ENCODE measurements at places on chromosomes 4 and X. TPM values are rescaled to one million over a fixed set of nuclear protein-coding genes. Genes with fewer than 3 reads are reported as not detected.

Gene GRK4
- 2.8 TPM for polyA plus RNA-seq

Gene STK32B
- 1.1 TPM for polyA plus RNA-seq

Gene MAGEB1
- not detected for polyA plus RNA-seq

Gene CRLF2
- not detected for polyA plus RNA-seq

Gene NR3C2
- polyA plus RNA-seq = 2.0 TPM

Gene CXCL8
- 9.9 TPM for polyA plus RNA-seq

Gene APLN
- polyA plus RNA-seq = 0.30 TPM

Gene DNAAF6
- not detected for polyA plus RNA-seq

Gene IL13RA1
- 18.5 TPM for polyA plus RNA-seq

Gene RNF128
- polyA plus RNA-seq = 17.2 TPM

Gene VEGFC
- polyA plus RNA-seq = 1.5 TPM

Gene HSD17B13
- 0.05 TPM for polyA plus RNA-seq

Gene RPL9
- 4,250 TPM for polyA plus RNA-seq

Gene INTU
- polyA plus RNA-seq = 0.62 TPM

Gene SOD3
- 8.8 TPM for polyA plus RNA-seq

Gene ATP2B3
- not detected for polyA plus RNA-seq

Measured in stomach (tissue), 19 donors.